Activated CD8-positive, alpha-beta T cell treated with anti-CD3 and anti-CD28 coated beads, Interleukin-2, amount 10 ng/mL, durations not matched to agents 7 days and 5 days (primary cell): ENCODE measurements at places on chromosomes 1 and 21. TPM values are rescaled to one million over a fixed set of nuclear protein-coding genes. Genes with fewer than 3 reads are reported as not detected.

RGS16 gene
- total RNA-seq: 0.66 TPM

CCDC28B gene
- 71.4 TPM for total RNA-seq

PTGFR gene
- total RNA-seq: not detected

SELENOF gene
- 137 TPM for total RNA-seq

VSIG8 gene
- total RNA-seq: not detected

TNFRSF4 gene
- total RNA-seq: 2.9 TPM

FMO2 gene
- not detected for total RNA-seq

BMP8B gene
- total RNA-seq: 0.26 TPM

HSPA6 gene
- total RNA-seq: 0.94 TPM

PRKAA2 gene
- total RNA-seq: not detected

TACSTD2 gene
- not detected for total RNA-seq
